ENCODE measurements at places on chromosomes 7 and 10. TPM values are rescaled to one million over a fixed set of nuclear protein-coding genes. Genes with fewer than 3 reads are reported as not detected.

DNA sequence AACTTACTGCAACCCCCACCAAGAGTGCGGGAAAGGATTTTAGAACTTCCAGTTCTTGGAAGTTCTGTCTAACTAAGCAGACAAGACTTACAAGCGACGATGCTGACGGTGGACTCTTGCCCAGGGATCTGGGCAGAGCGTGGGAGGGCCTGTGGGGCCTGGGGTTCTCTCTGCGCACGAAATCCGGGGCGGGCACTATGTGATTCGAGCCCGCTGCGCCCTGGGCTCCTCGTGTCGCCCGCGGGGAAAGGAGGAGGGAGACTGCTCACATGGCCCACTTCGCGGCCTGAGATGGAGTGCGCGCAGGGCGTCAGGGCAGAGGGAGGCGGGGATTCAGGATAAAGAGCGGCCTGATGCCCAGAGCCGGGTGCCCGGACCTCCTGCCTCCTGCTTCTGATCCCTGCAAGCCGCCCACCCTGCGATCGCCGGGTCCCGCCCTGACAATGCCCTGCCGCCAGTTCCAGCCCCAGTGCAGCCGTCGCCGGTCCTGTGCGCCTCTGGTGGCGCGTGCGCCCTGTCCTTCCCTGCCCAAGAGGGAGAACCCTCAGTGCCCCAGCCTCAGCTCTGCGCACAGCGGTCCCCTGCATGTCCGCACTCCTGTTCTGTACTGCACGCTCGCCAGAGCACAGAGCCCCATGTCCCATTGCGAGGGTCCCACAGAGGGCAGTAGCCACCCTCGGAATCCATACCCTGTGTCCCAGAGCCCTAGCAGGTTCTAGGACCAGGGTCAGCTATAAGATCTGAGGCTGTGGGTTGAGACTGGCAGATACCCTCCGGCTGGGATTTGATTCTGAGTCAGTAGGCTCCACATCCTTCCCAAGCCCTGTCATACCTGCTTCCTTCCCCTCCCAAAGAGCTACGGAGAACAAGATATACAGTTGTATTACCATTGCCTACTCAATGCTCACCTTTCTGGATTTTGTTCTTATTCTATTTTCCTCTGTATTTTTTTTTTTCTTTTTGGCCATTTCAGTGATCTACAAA is 99.4 kb upstream of the TMEM106B start:
- no peak for DNase-seq

Gene ANKRD30A
- total RNA-seq: not detected

- DNase-seq: no peak
These were observed 81.3 kb upstream of the TNS3 start for GRCh38 chr7:47663213-47663612.

Gene CNNM1
- total RNA-seq: not detected

Gene KCNH2
- total RNA-seq: 0.46 TPM

Gene GNAT3
- not detected for total RNA-seq

Gene VAX1
- total RNA-seq: not detected

GRCh38 chr10:101775273-101776160 is at the start of gene FGF8:
FGF8 (minus strand) TSS chr10:101776114; CDS start chr10:101775900, 214 bp downstream.
- no peak for DNase-seq

DNA sequence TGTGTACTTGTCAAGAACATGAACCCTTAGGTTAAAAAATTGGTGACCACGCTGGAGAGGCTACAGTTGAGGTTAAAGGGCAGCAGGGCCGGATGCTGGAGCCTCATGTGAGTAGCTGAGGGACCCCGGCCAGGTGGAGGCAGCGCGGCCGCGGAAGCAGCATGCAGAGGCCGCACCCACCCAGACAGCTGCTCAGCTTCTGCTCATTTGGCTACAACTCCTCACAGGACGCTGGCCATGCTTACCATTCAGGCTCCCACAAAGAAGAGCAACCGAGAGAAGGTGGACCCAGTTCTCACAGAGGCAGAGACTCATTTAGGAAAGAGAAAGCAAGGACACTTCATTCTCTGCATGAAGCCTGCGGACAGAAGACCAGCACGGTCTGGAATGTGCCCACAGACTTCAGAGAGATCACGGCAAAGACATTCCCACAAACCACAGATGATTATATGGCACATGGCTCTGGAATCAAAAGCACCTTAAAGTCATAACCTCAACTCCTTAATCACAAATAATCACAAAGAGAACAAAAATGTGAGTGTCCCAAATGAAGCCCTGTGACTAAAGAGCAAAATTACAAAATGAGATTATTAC is 94.4 kb downstream of the VOPP1 start:
- DNase-seq: no peak

GRCh38 chr7:91137153-91137787 is 127.0 kb upstream of the FZD1 start:
- no peak for DNase-seq

GRCh38 chr7:135685306-135686084 is 23.2 kb downstream of the STMP1 start:
- DNase-seq: no peak

DNA sequence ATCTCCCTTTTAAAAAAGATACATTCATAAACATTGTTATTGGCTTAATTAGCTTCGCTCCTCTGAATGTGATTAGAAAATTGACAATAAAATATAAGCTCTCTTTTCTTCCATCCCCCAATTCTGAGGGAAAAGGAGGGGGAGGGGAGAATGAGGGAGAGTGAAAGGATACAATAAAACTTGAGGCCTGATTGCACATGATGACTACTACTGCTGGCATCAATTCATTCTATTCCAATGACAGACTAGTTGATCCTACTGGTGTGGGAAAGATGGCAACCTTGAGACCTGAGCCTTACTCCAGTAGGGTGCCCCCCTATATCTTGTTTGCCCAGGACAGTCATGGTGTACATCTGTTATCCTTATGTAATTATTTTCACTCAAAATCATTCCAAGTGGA is 4.5 kb upstream of the IQUB start:
- DNase-seq: no peak

Gene PTF1A
- not detected for total RNA-seq

- no peak for DNase-seq
These were observed 43.4 kb upstream of the ITGB8 start for GRCh38 chr7:20287317-20287716.

DNA sequence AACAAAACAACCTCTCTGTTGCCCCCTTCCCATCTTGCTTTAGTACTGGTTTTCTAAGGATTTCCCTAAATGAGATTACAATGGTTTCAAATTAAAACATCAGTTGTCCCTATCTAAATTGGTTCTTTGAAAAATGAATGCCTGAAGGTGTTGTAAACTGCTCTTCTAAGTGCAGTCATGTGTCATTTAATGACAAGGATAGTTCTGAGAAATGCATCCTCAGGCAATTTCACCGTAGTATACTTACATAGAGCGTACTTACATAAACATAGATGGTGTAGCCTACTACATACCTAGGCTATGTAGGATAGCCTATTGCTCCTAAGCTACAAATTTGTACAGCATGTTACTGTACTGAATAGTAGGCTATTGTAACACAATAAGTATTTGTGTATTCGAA is 278.1 kb downstream of the MAGI2 start:
- DNase-seq: no peak

DNA sequence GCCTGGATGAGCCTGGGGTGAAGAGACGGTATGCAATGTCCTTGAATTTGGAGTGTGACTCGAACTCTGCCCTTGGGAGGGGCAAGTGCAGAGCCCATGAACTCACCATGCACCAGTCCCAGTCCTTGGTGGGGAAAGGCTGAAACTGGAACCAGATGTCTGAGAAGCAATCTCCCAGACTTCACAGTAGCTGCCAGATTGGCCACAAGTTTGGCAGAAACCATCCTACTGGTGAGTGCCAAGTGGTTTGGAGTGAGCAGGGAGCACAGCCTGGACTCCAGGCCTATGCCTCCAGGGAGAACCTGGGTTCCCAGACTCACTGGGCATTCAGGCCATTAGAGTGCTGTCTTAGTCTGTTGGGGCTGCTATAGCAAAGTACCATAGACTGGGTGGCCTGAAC is 99.6 kb upstream of the LYZL1 start:
- no peak for DNase-seq

Gene GBX1
- total RNA-seq: not detected

DNA sequence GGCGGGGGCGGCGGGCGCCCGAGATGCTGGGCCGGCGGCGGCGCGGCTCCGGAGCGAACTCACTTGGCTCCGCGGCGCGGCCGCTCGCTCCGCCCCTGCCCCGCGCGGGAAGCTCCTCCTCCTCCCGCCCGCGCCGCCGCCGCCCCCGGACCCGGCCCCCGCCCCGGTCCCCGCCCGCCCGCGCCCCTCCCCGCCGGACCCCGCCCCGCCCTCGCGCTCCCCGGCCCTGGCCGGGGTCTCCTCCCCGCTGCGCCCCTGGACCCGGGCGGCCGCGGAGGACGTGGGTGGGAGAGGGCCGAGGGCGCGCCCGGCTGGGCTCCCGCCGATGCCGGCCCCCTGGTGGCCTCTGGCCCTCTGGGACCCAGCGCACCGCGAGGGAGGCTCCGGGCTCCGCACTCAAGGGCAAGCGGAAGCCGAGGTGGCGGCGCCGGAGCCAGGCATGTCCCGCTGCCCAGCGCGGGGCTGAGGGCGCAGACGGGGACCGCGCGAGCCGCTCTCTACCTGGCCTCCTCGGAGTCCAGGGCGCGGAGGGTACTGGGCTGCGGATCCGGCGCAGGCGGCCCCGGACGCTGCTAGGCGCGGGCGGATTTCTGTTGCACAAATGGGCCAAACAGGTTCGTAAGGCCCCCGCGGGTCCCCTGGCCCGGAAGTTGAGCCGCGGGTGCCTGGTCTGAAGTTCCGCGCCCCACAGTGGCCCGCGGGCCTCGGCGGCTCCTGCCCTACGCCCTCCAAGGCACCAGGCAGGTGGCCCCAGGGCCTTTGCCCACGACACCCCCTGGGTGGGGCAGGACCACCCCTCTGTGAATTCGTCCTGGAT is at the start of gene TCERG1L:
Gene TCERG1L, minus strand, starts transcription at position 61 of the 817 bp plus-strand sequence. CDS start 86 bp downstream, outside the sequence.
- DNase-seq: no peak

DNA sequence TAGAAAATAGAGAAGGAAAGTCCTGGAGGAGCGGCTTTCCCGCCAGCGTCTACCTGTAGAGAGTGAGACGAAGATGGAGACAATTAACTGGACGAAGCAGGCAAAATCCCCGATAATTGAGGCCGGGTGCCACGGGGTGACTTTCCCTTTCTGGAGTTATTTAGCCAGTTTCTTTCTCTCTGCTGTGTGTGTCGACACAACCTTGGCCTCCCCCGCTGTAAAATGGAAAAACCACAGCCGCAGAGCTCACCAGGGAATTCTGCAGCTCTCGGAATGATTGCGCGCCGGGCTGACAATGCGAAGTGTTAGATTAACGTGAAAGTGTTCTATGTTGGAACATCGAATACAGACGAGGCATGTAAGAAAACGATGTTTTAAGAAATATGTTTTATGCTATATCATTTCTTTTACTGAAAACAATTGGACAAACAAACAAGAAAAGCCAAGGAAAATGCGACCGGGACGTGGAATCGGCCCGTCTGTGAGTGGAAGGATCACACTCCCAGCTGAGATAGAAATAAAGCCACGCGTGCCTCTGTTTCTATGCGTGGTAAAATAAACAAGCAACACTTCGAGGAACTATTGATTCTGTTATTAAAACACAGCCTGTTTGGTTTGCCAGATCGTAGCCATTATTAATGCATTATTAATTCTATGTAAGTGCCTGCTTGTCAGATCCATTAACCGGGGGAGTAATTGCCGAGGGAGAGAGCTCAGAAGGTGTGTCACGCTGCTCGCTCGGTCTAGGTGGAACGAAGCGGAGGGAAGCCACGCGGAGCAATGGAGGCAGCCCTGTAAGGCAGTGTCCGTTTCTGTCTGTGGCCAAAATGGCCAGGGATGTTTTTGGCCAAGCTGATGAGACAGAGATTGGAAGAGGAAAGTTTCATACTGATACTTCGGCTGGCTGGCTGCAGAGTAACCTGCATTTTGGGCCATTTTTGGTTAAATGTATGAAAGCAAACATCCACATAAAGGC is 129.4 kb downstream of the DNAJB6 start:
- DNase-seq: no peak

- DNase-seq: no peak
These were observed 307.3 kb downstream of the CAMK1D start for GRCh38 chr10:12656518-12657142.

DNA sequence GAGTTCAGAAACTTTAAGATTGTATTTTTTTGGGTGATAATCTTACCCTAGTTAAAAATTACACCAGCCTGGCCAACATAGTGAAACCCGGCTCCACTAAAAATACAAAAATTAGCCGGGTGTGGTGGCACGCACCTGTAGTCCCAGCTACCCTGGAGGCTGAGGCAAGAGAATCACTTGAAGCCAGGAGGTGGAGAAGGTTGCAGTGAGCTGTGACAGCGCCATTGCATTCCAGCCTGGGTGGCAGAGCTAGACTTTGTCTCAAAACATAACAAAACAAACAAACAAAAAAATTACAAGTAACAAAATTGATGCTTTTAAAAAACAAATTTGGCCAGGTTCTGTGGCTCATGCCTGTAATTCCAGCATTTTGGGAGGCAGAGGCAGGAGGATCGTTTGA is 76.7 kb downstream of the ANKRD61 start:
- DNase-seq: no peak

Gene CUBN
- 1.1 TPM for total RNA-seq

Gene SPDYE5
- not detected for total RNA-seq

- DNase-seq: no peak
These were observed 262.0 kb downstream of the PRPF18 start for GRCh38 chr10:13848520-13849445.

Gene C10orf62
- not detected for total RNA-seq

GRCh38 chr10:119613741-119614140 is 17.0 kb upstream of the TIAL1 start:
- DNase-seq: no peak

DNA sequence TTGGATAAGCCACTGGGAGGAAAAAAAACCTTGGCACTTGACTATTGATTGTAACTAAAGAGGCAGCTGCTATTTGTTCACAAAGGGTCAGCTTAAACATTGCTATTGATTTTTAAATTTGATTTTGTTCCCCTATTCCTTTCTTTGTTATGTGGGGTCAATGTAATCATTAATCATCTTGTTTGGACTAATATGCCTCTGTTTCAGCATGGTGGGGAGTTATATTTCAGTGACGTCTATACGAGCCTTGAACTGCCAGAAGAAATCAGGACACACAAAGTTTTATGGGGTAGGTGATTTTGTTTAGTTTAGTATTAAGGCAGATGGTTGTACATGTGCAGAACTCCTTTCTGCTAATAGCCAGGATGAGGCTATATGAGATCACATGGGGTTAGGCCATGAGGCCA is 7.5 kb downstream of the AS3MT start:
- DNase-seq: no peak

Gene TDRD1
- total RNA-seq: 0.10 TPM

Gene TMEM184A
- total RNA-seq: 1.3 TPM

DNA sequence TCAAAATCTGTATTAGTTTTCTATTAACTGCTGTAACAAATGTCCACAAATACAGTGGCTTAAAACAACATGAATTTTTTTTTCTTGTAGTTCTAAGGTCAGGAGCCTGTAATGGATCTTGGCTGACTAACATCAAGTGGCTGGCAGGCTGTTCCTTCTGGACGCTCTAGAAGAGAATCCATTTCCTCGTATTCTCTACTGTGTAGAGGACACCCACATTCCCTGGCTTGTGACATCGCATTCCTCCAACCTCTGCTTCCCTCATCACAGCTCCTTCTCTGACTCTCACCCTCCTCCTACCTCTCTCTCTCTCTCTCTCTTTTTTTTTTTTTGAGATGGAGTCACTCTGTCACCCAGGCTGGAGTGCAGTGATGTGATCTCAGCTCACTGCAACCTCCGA is 4.8 kb upstream of the CALHM1 start:
- no peak for DNase-seq

Measured in gastrocnemius medialis (tissue), 4 donors.